Activated T-cell treated with anti-CD3 and anti-CD28 coated beads, Interleukin-2, amount 50 U/mL, for 48 hours (primary cell): ENCODE measurements at places on chromosomes 6 and 20.

DNA sequence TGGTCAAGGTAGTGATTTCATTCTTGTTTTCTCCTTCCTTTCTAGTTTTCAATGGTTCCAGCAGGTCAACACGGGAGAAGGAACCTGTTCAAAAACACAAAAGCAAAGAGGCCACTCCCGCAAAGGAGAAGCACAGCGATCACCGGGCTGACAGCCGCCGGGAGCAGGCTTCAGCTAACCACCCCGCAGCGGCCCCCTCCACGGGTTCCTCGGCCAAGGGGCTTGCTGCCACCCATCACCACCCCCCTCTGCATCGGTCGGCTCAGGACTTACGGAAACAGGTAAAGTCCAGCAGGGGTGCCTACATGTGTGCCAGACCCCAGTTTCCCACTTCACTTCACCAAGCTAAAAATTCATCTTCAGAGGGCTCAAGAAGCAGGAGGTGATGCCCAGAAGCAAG lies 175.6 kb downstream of the DTNBP1 start:
- DNase-seq = no peak

DNA sequence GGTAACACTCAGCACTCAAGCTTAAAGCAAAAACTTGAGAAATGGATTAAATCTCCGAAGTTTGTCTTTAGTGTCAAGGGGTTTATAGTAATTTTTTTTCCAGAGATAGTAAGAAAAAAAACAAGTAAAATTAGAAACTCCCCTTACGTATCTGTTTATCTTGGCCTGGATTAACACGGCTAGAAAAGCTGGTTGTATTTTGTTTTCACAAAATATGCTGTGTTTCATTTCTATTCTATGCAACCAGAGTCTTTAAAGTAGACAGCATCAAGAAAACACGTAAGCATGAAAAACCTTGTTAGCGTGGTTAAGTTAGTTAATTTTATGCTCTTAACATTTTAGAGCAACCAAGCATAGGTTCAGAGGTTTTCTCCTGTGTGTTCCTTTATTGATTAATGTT lies 21.8 kb upstream of the ERVFRD-1 start:
- DNase-seq = no peak

- DNase-seq = no peak
Observed at GRCh38 chr6:149389509-149390297, 10.4 kb upstream of the SUMO4 start.

DNA sequence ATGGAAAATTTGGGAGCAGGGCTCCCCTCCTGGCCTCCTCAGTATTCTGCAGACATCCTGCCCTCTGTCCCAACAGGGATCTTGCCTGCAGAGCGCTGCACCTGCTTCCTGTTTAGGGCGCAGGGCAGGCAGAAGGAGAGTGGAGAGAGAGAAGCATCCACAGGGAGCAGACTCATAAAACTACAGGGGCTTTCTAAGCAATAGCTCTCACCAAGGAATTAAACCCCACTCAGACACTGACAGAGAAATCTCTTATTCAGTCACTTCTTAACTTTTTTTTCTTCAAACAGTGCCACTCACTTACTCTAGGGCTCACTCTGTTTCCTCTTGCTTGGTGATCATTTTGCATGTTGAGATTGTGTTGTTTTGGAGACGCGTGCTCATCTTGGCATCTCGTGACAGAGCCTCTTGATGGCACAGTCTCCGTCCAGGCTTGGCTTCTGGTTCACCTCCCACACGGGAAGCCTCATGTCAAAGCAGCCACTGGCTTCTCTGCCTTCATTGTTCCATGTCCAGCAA lies 153.1 kb upstream of the INSM1 start:
- DNase-seq = no peak

DNA sequence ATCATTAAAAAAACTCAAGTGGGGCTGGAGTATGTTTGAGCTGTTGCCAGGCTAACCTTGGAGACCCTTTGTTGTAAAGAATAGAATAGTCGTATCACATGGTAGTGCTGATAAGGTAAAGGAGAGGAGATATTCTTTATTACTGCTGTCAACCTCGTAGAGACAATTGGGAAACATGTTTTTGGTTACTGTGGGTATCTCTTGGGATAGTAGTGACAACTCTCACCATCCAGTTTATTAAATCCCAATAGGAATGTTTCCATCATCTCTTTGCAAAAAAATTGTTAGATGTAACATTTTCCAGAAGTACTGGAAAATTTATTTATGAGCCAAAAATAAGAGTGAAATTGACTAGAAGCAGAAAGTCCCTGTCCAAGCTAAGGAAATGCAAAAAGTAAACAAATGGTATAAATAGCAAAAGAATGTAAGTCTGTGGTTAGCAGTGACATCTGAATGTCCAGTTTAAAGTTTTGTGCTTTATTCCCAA lies 829.3 kb upstream of the CITED2 start:
- no peak for DNase-seq

GRCh38 chr20:8780915-8781314 lies 288.0 kb upstream of the PLCB4 start:
- no peak for DNase-seq

DNA sequence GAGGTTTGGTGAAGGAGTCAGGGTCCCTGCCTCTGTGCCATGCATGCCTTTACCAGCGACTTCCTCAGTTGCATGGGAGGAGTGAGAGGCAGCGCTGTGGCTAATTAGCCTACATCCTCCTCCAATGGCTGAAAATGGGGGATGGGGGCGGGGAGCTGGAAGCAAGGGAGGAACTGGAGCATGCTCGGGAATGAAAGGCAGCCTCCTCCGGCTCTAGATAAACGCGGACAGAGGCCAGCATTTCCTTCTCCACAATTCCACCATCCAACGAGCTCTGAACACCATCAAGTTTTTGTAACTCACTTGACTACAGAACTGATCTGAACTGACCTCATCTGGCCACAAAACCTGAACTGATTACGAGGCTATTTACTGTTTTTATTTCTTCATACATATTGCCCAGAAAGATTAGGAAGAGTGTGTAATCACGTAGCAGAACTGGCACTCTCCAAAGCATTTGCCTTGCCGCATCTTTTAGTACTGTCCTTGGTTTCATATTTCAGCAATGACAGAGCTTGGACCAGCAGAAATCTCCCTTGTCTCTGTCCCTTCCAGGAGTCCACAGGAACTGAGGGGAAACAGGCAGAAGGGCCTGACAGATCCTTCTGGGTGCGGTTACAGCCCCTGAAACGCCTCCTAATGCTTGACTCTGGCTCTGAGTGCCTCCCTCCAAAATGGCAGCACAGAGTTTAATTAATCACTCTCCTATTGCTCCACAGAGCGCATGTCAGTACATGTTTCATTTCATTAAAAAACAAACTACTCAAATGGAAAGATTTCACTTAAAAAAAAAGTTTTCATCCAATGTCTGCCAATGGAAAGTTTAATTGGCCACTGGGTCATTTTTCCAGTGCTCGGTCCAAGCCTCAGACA lies 58.2 kb upstream of the TRAF3IP2 start:
- no peak for DNase-seq

DNA sequence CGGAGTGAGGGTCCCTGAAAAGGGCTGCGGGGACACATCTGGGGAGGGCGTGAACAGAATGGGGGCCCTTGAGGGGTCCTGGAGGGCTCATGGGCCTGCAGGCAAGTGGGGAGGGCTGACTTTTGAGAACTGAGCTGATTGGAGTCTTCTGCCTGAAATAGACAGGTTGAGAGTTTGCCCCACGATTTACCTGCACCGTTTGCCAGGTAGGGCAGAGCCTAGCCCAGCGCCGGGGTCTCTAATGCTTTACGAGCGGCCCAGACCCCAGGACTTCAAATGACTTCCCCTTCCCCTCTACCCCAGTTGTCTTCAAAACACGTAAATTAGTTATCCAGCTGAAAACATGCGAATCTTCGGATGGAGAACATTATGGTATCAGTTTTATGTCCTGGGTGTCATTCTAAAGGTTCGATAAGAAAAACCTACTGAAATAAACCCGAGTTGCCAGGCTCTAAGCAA lies 1.3 kb downstream of the PLCB1 start:
- no peak for DNase-seq

DNA sequence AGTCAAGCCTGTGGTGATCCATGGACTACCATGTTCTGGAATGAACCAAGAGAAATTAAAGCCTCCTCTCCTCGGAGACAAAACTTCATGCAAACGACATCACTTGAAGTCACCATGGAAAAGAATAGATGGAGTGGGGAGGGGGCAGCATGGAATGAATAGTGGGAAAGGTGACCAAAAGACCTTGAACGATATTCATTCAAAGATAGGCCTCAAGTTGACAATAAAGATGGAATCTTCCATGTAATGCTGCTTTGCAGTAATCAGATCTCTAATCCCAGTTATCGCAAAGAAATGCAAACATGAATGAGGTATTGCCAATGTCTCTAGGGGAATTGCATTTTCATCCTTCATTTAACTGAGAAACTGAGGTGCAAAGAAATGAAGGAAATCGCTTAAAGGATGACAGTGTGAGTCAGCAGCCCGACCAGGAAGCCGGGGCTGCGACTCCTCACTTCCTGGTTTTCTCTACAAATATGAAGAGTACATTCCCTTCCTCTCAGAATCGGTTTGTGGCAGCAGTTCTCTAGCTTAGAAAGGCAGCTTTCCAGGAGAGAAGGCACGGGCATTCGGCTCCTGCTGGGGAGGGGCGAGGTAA lies 65.6 kb upstream of the RREB1 start:
- DNase-seq = no peak

DNA sequence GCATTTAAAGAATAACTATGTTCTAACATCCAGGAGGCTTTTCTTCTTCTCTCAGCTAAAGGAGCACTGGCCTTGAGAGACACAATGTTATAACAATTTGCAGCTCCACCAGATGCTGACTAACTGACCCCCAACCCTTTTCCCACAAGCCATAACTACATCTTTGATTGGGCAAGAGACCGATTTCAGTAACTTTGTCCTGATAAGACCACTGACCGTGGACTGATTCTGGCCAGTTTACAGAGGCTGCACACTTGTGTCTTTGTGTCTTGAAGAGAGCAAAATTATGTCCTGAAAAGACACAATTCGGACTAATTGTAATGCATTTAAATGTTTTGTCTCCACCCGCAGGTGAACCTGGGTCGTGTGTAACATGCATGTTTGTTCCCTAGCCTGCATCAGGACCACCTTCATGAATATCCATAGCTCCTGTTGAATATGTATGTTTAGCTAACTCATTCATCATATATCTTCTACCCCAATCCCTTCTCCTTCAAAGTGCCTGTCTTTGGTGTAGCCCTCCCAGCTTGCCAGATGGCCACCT lies 22.3 kb downstream of the ABRACL start:
- DNase-seq = no peak

DNA sequence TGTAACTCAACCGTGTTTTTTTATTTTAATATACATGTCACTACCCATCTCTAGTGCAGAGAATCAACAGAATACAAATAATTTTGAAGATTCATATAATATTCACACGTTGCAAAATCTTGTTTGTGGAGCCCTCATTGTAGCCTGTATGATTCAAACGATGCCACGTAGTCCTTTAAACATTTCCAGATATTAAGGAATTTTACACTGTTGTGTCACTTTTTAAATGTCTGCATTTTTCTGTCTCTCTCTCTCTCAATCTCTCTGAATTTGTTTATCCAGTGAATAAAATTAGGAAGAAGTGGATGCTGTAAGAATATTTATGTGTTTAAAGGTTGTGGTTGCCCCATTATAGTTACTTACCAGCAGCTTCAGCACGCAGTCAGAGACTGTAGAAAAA lies 262.0 kb downstream of the PAX1 start:
- no peak for DNase-seq

- DNase-seq = no peak
Observed at GRCh38 chr6:91094806-91095475, 508.1 kb upstream of the MAP3K7 start.

GRCh38 chr6:45514454-45515230 lies 136.9 kb upstream of the SUPT3H start:
- no peak for DNase-seq

DNA sequence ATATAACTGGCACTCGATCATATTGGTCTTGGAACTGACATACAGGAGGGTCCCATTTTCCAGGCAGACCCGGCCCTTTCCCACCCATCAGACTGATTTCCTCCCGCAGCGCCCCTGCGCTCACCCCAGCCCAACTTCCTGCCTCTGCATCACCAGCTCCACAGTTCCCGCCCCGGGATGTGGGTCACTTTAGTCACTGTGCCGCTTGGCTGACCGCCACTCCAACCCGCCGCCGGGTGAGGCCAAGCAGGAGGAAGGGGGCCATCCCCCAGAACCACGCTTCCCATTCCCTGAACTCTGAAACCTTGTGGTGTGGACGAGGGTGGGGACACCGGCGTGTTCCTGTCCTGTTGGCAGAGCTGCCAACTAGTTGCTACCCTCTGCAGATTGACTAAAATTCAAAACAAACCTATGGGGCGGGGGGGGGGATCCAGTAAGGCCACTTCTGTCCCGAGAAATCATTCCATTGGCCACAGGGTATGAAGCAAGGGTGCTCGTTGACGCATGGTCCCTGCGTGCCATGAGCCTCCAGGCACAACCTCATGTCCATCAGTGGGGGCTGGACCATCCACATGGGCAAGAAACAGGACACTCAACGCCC lies 12.3 kb downstream of the TGM2 start:
- DNase-seq = peak; percentile 71

- no peak for DNase-seq
Observed at GRCh38 chr6:128074567-128074966, 173.7 kb upstream of the THEMIS start.

GRCh38 chr6:96276305-96276704 lies 245.3 kb upstream of the UFL1 start:
- DNase-seq = no peak

- DNase-seq = no peak
Observed at GRCh38 chr6:19995575-19996257, 158.5 kb downstream of the ID4 start.

- no peak for DNase-seq
Observed at GRCh38 chr6:55941702-55942101, 66.3 kb upstream of the BMP5 start.

- no peak for DNase-seq
Observed at GRCh38 chr20:42181064-42181463, 562.9 kb upstream of the CHD6 start.

DNA sequence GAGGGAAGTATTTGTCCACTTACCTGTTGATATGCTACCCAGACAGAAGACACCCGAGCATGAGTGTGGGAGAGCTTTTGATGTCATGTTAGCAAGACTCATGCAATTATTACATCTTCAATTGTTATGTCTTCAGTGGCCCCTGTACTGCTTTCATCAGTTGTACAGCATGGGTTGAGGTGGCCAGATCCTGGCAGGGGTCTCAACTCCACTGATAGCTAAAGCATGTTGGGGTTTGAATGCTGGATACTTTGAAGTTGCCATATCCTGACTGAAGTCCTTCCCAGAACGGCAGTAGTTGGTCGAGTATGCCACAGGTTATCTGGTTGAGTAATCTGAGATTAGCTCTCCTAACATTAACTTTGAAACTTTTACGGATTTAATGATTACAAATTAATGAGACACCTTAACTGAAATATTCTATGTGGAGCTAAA lies 46.7 kb downstream of the LRRN4 start:
- DNase-seq = no peak

- no peak for DNase-seq
Observed at GRCh38 chr20:49516916-49517804, 34.7 kb upstream of the KCNB1 start.

DNA sequence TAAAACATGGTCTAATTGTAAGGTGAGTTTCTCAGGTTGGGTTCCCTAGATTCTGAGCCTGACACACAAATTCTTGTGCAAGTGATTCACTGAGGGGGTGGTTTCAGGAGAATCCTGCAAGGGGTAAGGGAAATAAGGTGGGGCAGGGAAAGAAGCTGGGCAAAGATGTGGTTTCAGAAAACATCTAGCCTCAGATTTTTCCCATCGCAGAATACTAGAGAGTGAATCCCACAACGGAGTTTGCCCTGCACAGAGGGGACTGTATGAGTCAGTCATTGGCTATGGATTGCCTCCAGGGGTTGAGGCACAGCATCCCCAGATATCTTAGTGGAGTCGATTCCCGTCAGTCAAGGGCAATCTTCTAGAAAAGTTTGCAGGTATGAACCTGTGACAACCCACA lies 65.2 kb downstream of the PRL start:
- no peak for DNase-seq

- DNase-seq = no peak
Observed at GRCh38 chr20:51454250-51454865, 88.2 kb downstream of the NFATC2 start.
